ENCODE measurements at places on chromosomes 7 and 10. TPM values are rescaled to one million over a fixed set of nuclear protein-coding genes. Genes with fewer than 3 reads are reported as not detected.
A peak's percentile ranks its signal among the peaks of the same experiment; 100 is the strongest.

SLC26A4 gene
- 0.12 TPM for polyA plus RNA-seq

CELF2 gene
- 0.04 TPM for polyA plus RNA-seq

SEMA3A gene
- 4.2 TPM for polyA plus RNA-seq

ARMC3 gene
- 0.30 TPM for polyA plus RNA-seq

SEPHS1 gene
- 71.4 TPM for polyA plus RNA-seq

SLC16A9 gene
- 0.04 TPM for polyA plus RNA-seq

HMX2 gene
- polyA plus RNA-seq = 0.07 TPM

AGBL3 gene
- polyA plus RNA-seq = 2.7 TPM

DNA sequence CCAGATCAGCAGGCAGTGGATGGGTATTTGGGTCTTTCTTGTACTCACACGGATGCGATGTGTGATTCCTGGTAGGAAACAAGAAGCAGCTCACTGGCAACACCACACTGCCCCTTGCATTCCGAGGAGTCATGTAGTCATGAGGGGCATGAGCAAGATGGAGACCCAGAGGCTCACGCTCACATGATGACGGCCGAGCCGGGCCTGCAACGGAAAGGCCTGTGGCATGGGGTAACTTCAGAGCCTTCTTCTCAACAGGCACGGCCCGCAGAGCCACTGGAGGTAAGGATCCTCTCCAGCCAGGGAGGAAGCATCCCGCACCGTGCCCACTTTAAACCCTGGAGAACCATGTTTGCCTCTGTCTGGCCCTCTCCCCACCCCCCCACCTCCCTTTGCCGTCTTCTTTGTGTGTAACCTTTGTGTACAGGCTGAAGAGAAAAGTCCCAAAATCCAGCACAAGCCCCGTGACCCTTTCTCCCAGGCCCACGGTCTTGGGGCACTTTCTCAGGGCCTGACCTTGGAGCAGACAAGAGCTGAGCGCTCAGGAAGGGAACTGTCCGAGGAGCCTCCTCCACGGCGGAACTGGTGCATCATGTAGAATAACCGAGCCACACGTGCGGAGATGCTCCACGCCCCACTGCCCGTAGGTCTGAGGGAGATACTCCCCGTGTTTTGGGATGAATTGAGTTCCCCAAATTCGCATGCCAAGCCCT, 516.4 kb downstream of the DNAJB6 start:
- no peak for DNase-seq

- peak; percentile 25 for DNase-seq
These were observed 582 bp downstream of the STEAP2 start for GRCh38 chr7:90212149-90212495.

GRCh38 chr10:5565205-5565545, 40.4 kb downstream of the CALML3 start:
- DNase-seq = no peak

DNA sequence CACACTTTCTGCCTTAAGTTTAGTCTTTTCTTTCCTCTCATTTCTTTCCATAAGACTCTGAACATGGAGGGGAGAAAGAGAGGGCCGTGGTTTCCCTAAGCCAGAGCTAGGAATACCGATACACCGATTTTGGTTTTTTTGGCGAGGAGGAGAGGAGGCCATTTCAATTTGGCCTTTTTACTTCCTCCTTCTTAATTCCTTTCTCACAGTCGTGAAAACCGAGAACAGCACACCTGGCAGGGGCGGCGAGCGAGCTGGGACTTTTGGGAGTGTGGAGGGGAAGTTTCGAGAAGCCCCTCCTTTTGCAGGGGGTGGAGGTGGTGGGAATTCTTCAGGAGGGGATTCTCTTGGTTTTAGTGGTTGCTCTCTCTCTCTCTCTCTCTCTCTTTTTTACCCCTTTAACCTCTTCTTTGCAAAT, 6.2 kb downstream of the GATA3 start:
- no peak for DNase-seq

DNA sequence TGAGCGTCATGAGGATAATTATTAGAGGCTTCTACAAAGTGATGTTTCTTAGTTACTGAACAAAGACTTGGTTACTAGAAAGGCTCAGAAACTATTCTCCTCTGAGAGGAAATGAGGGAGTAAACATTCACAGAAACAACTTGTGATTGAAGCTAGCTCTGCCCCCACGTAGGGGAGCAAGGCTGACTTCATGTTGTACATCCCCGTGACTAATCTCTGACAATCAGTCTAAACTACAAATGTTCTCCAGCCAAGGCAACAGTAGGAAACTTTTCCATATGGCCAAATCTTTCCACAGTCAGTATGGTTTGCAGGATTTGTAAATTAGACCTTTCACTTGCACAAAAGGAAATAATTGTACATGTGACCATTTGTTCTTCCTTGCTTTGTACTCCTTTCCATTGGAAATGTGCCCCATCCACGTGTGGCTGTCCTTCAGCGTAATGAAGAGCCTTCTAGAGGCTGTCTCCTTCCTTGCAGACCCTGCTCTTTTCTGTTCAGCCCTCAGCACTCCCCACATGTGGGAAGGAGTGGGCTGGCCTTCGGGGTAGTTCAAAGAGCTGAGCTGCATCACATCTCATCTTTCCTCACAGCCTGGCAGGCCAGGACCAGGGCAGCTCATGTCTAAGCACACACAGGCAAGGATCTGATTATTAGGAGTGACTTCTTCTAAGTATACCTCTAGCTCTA, 93.5 kb downstream of the PCGF5 start:
- DNase-seq = no peak

DNA sequence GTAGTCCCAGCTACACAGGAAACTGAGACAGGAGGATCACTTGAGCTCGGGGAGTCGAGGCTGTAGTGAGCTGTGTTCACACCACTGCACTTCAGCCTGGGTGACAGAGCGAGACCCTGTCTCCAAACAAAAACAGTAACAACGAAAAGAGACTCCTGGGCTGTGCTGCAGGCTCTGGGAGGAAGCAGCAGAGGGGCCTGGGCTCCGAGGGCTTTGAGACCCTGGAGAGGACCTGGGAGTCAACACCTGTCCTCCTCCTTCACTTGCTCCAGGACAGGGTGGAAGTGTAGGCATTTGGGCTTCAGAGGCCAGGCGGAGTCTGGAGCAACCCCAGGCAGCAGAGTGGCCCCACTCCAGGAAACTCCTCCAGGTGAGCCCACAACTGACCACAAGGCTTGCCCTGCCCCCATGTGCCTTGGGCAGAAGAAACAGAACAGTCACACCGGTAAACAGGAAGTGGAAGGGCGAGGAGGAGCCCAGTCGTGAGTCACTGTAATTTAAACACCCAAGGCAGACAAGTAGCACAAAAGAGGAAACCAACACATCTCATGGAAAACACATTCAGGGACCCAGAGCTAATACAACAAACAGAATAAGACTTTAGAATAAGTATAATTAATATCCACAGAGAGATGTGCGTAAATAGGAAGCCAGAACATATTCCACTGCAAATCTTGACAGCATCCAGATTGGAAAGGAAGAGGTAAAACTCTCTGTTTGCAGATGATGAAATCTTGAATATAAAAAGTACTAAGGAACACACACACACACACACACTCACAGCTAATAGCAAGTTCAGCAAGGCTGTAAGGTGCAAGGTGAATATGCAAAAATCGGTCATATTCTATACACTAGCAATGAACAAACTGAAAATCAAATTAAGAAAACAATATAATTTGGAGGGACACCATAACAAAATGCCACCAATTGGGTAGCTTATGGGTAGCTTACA, 20.5 kb upstream of the RASGEF1A start:
- peak; percentile 68 for DNase-seq

- DNase-seq = no peak
These were observed 133.6 kb downstream of the CALN1 start for GRCh38 chr7:72278550-72278949.

DNA sequence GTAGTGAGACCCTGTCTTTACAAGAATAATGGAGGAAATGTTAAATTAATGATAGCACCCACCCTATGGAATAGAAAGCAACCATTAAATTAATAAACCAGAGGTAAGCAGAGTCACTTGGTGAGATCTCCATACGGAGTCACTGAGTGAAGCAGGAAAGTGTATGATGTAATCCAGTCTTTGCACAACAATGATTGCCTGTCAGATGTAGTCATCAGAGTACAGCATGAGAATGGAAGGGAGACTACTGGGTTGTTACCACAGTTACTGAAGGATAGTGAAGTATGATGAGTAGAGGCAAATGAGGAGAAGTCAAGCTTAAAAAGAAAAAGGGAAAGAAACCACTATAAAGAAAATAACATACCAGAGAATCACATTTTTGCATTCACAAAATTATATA, 371.9 kb upstream of the SHH start:
- no peak for DNase-seq

DNA sequence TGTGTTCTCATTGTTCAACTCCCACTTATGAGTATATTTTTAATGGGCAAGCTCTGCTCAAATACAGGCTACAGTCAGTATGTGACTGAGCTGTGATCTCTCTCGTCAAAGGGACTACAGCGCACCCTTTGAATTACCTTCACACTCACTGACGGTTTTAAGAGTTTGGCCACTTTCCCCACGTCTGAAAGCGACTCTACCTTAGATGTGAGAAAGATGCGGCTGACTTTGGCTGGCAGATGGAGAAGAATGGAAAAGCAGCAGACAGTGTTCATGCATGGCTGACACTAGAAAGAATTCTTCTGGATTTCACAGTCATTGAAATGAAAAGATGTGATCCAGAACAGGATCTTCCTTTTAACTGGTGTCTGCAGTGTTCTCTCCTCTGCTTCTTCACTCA, 2.0 kb upstream of the ATRNL1 start:
- no peak for DNase-seq

GRCh38 chr10:76972541-76972940, 665.1 kb downstream of the KCNMA1 start:
- DNase-seq = no peak

- no peak for DNase-seq
These were observed 84.6 kb downstream of the PDGFA start for GRCh38 chr7:434891-435629.

DNA sequence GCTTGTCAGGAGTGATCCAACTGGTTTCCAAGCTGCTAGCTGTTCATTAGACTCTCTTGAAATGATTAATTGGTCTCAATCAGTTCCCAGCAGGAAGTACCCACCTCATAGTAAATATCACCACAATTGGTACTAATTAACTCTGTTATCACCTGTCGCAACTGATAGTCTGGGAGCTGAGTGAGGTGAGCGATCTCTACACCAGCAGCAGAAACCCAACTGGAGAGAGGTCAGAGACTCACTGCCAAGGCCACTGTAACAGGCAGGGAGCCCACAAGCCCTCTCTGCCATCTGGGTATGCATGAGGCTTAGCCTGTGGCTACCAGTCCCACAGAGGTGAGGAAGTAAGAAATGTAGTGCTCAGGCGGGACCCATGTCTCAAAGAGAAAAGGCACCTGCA, 245.5 kb downstream of the DYNC1I1 start:
- DNase-seq = no peak

- no peak for DNase-seq
These were observed 362.4 kb downstream of the LRMDA start for GRCh38 chr10:75793848-75794247.

DNA sequence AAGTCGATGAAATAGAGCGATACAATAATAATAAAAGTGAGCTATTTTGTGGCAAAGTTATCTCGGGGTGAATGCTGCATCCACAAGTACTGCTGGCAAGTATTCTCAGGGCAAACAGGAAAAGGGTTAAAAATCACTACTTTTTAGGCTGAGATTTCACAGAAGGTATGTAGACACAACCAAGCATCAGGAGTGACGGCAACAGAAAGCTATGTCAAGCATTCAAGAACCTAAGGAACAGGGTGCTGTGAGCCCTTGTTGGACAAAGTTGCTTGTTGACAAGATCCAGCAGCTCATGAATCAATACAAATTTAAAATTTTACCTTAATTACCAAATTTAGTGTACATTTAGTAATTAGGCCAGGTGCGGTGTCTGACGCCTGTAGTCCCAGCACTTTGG, 41.2 kb upstream of the C1QL3 start:
- no peak for DNase-seq

DNA sequence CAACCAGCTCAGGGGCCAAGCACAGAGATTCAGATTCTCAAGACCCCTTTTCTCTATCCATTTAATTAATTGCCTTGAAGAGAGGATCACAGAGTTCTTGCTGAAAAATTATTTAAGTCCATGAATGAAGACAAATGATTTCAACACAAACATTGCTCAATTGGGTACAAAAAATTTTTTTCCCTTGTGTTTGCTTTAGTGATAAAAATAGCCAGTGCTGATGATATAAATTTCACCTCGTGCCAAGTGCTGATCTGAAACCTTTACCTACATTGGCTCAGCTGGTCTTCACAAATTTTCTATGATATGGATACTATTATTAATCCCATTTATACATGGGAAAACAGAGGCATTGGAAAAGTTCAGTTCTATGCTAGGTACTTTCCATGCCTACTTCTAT, 377.1 kb downstream of the NRG3 start:
- no peak for DNase-seq

GRCh38 chr7:22255834-22256233, 101.1 kb downstream of the RAPGEF5 start:
- DNase-seq = no peak

DNA sequence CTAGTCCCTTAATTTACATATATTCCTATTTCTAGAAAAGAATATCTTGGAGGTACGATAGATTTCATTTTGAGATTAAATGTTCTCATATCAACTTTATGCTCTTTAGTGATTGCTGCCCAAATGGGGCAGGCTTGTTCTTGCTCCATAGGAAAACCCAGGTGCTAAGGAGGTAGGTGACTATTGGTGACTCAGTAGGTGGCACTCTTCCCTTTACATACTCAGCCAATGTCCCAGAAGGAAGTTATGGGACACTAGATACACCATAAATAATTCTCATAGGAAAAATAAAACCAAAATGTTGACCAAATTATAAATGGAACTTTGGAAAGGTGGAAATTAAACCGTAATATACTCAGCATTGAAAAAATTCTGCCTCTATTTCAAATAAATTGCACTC, 4.0 kb downstream of the SKAP2 start:
- peak; percentile 71 for DNase-seq

DNA sequence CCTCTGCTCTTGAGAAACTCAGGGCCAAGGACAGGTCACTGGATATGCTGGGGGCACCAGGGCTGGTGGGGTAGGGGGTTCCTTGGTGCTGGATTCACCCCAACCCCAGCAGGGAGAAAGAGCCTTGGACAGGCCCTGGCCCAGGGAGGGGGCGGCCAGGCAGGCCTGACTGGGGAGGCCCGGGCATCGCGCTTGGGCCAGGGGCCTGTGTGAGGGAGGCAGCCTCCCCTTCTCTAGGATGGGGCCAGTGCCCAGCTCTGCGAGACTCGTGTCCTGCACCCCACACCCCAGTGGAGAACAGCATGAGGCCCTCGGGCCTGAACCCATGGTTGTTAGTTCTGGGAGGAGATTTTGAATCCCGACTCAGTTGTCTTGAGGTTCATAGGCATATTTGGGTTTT, 217.1 kb downstream of the ZNF248 start:
- no peak for DNase-seq

- DNase-seq = no peak
These were observed 1.3 kb downstream of the ADAM22 start for GRCh38 chr7:87935384-87935706.
